Jurkat, Clone E6-1 (cell line): ENCODE measurements at places on chromosomes 11 and 22.

GRCh38 chr11:47187723-47188122 lies 1.5 kb upstream of the PACSIN3 start:
- no peak for DNase-seq

DNA sequence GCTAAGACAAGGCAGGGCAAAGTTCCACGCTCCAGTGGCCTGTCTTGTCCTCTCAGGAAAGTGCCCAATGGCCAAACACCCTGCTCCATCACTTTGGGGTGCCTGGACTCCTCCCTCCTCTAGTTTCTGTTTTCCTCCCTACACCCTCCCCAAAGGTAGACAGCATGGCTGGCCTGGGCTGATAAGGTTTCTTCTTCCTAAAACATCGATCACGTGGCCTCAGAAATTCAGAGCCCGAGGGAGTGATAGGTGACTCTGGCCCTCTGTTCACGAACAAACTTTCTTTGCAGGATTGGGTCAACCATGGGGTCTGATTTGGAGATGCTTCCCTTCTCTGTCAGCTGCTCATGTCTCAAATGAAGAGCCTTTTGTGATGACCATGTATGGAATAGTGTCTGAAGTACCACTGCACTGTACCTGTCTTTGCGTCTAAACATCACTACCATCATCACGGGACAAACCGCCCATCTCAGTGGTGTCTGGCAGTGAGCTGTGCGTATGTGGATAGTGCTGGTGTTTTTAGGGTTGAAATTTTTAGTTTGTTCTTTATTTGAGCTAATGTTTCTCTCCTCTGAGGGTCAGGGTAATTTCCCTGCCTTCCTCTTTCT lies 6.1 kb downstream of the MICAL2 start:
- DNase-seq, result no peak

DNA sequence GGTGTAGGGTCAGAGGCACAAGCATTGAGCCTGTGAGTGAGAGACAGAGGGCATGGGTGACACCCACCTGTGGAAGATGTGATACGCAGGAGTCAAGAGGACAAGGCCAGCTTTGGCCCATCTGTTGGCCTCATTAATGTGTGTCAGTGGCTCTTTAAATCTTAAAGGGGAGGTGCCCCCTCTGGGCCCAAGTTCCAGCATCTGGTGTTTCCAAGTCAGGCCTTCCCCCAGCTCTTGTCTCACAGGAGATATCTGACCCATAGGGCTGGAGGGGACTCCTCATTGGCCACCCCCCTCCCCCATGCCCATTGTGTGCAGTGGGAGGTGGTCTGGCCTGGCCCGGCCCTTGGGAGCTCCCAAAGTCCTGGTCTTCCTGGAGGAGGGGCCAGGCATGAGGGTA lies 8.9 kb downstream of the KCNK7 start:
- no peak for DNase-seq

DNA sequence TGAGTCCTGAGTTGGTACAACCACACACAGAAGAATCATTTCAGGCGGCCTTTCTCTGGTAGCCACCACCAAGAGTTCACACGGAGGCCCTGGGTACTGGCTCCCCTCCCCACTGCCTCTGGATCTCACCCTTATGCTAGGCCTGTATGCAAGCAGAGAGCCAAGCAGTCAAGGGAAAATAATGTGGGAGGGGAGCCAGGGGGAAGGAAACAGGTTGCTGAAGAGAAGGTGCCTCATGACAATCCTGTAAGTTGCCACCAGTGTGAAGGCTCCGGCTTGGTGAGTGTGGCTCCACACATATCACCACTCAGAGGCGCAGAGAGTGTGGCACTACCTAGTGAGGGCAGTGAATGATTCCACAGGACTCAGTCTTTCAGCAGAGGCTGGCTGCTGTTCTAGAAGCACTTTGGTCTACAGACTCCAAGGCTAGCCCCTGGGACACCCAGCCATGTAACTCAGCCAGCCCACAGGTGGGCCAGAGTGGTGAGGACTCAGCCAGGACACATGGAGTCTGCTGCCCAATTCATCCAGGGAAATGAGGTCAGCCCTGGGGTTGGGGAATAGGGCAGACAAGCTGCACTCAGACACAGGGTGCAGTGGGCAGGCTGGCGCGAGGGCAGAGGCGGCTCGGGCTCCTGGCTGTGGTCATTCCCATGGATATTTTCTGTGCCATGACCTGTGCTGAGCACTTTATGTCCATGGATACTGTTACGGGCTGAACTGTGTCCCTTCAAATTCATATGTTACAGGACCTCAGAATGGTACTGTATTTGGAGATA lies 49.0 kb upstream of the SERPIND1 start:
- no peak for DNase-seq

DNA sequence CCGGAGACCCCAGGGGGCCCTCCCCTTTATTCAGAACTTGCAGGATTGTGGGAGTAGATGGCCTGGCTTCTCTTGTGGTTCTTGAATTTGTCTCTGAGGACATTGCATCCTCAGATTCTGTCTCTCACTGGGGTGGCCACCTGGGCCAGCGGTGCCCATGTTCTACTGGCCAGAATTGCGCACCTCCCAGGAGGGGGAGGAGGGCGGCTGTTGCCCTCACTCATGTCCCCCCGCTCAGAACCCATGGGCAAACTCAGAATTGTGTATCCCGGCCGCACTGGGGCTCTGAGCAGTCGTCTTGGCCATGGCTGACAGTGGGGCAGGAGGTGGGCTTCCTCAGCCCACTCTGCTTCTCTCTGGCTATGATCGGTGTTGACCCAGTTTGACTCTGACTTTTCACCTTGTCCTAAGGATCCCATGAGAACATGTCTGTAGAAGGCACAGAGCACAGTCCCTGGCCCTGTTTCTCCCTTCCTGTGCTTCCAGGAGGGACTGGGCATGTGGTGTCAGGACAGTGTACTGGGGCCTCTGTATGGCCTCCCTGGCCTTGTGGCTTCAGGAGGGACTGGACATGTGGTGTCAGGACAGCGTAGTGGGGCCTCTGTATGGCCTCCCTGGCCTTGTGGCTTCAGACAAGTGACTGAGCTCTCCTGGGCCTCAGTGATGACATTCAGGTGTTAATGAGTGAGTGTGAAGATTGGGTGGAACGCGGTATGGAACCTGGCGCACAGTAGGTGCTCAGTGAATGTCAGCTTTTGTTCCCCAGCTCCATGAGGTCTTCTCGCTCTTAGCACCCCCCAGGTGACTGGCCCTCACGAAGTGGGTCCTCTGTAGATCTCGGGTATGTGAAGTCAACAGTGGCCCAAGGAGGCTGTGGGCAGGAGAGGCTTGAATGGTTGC lies 99.3 kb downstream of the TBC1D22A start:
- DNase-seq, result no peak

GRCh38 chr22:29480512-29481264 lies 670 bp downstream of the NEFH start:
- no peak for DNase-seq

DNA sequence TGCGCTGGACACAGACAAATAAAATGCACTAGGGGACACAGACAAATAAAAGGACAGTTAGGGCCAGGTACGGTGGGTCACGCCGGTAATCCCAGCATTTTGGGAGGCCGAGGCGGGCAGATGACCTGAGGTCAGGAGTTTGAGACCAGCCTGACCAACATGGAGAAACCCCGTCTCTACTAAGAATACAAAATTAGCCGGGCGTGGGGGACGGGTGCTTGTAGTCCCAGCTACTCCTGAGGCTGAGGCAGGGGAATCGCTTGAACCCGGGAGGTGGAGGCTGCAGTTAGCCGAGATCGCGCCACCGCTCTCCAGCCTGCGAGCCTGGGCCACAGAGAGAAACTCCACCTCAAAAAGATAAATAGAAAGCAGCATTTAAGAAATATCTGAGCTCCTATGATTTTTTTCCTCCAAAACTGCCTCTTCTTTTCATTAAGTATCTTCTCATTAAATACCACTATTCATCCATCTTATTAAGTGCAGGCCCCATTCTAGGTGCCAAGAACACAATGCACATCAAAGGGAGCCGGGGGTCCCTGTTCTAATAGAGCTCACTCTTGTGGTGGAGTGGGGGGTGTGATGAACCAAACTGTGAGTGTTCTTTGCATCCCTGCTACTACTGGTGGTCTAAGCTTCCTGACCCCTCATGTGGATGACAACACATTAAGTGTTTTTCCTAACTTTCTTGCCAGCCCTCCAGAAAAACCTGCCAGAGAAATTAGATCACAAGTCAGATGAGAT lies 766 bp upstream of the ZNHIT2 start:
- no peak for DNase-seq

- no peak for DNase-seq
Observed at GRCh38 chr11:8720352-8720751, 37.8 kb downstream of the RPL27A start.

- DNase-seq, result no peak
Observed at GRCh38 chr11:62804310-62805075, 747 bp downstream of the NXF1 start.

- DNase-seq, result no peak
Observed at GRCh38 chr11:19121646-19122045, 4.7 kb downstream of the ZDHHC13 start.

GRCh38 chr11:73757598-73757997 lies 3.3 kb downstream of the RAB6A start:
- no peak for DNase-seq

GRCh38 chr22:21941921-21942320 lies 10.7 kb downstream of the PPM1F start:
- no peak for DNase-seq

GRCh38 chr11:69521457-69521856 lies 40.0 kb downstream of the LINC01488 start:
- no peak for DNase-seq

DNA sequence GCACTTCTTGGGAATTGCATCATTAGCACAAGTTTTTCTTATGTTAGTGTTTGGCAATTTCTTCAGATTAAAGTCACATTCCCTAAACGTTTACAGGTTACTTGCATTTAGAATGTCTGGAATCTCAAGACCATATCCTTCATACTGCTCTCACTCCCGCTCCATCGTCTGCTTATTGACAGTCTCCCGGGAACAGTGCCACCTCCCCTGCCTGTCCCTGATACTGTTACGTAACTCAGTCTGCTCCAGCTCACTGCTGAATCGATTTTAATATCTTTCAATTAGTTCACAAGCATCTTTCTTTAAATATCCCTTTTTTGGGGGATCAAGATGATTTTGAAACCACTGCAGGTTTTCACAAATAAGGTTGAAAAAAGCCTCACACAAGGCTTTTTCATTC lies 48.2 kb downstream of the GLYATL2 start:
- DNase-seq, result no peak

- DNase-seq, result no peak
Observed at GRCh38 chr11:13644997-13645687, 23.3 kb upstream of the FAR1 start.

DNA sequence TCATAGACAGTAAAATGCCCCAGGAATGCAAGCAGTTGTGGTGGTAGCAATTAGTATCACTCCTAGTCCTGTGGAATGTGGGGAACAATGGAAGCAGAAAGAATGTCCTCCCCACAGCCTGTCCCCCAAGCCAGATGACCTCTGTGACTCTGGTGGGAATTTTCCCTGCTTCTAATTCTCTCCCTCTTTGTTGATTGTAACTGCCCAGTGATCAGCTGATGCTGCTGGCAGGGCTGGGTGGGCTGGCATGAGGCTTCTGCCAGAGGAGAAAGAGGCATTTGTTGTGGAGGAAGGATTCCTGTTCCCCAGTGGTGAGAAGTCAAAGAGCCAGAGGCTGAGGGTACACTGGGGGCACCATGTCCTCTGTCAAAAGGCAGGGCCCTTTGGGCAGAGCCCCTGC lies 116.7 kb upstream of the NCAM1 start:
- no peak for DNase-seq

DNA sequence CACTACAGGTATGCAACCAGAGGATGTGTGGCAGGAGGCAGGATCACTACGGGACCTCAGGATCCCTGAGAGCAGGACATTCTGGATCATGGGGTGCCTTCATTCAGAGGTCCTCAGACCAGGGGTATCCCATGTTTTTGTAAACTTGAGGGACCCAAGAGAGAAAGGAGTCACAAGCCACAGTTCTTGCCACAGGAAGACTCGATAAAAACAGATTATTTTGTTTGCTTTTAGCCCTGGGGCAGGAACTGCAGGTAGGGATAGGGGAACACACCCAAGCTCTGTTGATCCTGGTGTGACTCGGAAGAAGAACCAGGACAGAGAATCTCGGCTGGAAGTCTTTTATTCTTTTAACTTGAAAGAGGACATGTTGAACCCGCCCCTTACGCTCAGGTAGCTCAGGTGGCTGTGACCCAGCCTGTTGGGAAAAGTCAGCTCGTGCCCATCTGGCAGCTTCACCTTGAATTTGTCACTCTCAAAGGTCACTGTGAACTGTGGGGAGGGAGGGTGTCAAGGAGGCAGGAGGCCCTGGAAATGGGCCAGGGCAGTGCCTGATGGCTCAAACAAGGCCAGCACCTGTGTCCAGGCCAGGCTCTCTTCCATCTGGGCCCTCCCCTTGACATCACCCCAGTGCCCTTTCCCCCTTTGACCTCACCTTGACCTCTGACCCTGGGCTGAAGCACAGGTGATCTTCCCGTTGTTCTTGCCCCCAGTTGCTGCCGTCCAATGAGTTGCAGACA lies 9.8 kb downstream of the LGALS2 start:
- DNase-seq, result no peak

DNA sequence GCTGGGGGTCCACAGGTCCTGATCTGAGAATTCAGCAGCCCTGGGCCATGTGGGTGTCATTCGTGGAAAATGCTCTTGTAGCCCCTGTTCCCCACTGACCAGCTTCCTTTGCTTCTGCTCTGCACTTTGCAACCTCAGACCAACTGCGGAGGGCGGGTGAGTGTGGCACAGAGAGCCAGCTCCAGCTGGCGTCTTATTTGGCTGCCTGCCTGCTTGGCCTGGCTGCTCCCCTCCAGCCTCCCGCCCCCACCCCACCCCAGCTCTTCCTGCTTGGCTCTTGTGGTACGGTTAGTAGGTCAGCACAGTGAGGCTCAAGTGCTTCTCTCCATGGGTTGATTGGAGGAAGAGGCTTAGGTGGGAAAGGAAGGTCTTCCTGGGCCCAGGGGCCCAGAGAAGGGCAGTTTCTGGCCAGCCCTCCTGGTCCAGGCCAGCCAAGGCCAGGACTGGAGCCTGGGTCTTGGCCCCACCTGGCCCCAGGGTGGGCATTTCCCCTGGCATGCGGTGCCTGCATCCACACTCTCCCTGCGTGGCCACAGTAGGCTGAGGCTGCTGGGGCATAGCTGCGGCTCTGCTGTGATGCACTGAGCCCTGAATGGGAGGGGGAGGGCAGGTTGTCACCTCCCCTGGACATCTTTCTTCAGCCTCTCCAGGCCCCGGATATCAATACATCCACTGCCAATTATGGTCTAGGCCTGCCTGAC lies 26.5 kb downstream of the MYO7A start:
- no peak for DNase-seq
